ENCODE measurements at places on chromosomes 4 and X.

DNA sequence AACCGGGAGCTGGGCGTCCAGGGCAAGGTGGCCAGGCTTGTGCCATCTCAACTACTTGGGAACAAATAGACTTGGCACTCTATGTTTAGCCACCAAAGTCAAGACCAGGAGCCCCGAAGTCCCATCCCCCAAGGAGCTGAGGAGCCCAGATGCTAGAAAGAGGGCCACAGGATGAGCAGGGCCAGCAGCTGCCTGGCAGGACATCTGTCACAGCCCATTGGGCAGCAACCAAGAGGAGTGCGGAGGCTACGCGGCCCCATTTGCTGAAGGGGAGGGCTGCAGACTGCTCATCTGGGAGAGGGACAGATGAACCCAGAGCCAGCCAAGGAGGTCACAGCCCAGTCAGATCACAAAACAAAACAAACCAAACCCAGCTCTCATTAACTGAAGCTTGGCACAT is 22.9 kb upstream of the SOWAHD start:
- DNase-seq: no peak

DNA sequence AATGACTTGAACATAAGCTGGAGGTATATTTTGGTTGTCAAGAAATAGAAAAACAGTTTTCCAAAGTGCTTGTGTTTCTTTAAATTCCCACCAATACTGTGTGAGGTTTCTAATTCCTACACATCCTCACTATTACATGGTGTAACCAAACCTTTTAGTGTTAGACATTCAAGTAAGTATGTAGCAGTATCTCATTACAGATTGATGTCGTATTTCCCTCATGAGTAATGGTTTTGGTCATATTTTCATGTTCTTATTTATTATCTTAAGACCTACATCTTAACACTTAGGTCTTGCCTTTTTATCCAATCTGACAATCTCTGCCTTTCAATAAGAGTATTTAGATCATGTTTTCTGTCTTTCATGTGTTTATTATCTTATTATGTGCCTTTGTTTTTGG is 253.7 kb upstream of the ANXA10 start:
- DNase-seq: no peak

- DNase-seq: no peak
Measured at GRCh38 chr4:182014164-182014563, 229.0 kb upstream of the TENM3 start.

DNA sequence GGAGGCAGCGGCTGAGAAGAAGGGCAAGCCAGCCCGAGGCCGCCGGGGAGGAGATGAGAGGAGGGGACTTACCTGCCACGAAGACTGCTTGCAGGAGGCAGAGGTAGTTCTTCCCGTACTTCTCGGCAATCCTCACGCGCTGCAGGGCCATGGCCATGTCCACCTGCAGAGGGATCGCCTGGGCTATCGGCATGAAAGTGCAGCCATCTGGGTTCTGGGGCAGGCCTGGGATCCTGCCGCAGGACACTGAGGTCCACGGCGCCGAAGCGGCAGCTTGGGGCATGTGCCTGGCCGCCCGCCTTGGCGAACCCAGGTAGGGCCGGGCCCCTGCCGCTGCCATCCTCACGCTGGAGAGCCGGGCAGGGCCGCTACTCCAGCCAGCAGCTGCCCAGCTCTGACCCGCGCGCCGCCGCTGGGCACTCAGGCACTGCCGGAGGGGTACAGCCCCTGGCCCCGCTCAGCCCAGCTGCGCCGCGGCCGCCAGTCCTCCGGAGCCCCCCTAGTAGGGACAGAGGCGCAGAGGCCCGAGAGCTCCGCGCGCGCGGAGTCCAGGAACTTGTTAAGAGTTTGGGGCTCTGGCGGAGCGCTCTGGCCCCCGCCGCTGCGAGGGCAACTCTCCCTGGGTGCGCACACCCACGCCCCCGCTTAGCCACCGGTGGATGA is 16.0 kb downstream of the MCF2 start:
- DNase-seq: no peak

DNA sequence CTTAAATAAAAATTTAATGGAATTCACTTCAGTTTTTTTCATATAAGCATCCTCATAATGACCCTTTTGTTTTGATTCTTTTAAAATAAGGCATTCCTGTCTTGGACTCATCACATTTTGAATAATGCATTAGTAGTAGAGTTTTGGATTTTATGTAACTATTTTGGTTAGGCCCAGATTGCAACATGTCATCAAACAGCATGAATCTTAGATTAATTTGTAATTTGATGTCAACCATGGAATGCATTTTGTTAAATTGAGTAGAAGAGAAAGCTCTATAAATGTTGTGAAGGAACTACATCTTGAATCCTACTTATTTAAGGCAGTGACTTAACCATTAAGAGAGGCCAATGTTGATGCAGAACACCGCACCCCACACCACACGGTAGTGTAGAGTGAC is 3.1 kb downstream of the DIAPH2 start:
- DNase-seq: no peak

DNA sequence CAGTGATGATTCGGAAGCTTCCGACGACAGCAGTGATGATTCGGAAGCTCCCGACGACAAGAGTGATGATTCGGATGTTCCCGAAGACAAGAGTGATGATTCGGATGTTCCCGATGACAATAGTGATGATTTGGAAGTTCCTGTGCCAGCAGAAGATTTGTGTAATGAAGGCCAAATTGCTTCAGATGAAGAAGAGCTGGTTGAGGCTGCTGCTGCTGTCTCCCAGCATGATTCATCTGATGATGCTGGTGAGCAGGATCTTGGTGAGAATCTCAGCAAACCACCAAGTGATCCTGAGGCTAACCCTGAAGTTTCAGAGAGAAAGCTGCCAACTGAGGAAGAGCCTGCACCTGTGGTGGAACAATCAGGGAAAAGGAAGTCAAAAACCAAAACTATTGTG is 14.2 kb downstream of the CXCR3 start:
- no peak for DNase-seq

GRCh38 chr4:30901461-30902451 is 181.6 kb downstream of the PCDH7 start:
- no peak for DNase-seq

GRCh38 chrX:46209768-46210167 is 335.5 kb downstream of the ZNF674 start:
- no peak for DNase-seq

GRCh38 chr4:173522160-173522950 is 7.7 kb downstream of the HAND2 start:
- no peak for DNase-seq

DNA sequence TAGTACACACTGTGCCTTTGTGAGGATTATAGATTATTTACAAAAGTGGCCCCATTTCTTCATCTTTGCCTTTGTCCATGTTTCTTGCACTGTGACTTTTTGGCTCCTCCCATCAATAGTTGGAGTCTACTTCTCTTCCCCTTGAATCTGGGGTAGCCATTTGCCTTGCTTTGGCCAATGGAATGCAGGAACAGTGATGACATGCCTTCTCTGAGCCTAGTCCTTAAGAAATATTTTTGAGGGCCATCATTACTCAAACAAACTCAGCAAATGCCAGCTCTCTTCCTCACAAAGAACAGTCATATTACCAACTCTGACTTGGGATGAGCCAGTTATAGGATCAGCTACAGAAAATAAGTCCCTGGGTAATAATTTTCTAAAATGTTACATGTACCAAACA is 189.6 kb downstream of the FRMPD4 start:
- DNase-seq: no peak

DNA sequence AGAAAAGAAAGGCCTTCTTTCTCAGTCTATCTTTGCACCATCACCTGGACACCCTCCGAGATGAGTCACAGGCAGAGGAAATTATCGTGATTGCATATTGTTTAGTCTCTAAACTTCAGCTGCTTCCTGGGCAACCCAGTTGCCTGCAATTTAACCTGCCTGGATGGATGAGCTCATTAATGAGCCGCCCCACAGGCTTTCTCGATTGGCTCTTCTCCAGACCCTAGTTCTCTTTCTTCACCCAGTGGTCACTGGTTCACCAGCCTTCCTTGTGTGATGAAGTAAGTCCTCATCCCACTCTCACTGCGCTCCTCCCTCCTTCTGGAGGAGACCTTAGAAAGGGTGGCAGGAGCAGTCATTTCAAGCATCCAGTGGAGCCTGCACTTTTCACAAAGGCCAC is 94.4 kb downstream of the SOWAHB start:
- DNase-seq: no peak

GRCh38 chr4:163707873-163708272 is 213.4 kb downstream of the TMA16 start:
- no peak for DNase-seq

GRCh38 chr4:18077808-18078207 is 56.3 kb upstream of the LCORL start:
- no peak for DNase-seq

DNA sequence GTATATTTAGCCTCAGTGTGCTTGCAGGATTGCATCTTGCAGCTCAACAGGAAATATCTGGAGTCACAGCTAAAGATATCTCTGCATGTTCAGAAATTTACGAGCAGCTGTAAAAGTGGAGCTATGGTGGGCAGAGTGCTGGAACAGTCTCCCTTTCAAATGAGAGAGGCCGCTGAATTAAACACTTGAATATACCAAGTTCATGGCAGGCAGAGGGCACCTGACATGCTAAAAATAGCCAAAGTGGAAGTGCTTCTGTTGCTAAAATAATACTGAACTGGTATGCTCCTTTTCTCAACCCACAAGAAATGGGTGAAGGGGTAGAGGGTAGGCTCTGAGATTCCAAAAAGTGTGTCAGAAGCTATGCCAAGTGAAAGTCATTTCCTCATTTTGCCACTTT is 98.1 kb downstream of the MGST2 start:
- no peak for DNase-seq

DNA sequence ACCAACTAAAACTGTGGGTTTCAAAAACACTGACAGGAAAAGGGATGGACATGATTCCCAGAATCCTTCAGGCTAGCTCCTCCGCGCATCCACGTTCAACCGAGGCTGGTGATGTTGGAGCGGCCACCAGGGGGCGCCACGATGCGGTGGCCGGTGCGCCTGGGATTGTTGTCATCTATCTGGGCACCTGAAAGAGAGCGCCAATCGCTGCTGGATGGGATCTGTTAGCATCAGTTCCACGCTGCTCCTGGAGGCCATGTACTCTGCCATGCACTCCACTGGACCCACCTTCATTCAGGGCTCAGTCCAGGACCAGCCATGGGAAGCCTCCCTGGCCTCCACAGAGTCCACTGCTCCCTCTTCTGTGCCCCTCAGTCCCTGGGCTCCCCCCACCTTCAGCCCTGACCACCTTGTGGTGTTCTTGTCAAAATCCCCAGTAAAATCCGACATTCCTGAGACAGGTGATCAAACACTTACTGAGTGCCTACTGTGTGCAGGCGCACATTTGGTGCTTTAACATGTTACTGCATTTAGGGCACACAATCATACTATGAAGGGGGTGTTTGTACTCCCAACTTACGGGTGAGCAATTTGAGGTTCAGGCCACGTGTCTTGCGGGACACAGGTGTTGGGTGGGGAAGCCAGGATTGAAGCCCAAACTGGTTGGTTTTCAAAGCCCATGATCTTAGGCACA is 71.1 kb downstream of the CRMP1 start:
- no peak for DNase-seq

GRCh38 chrX:29787656-29788055 is 427.7 kb upstream of the MAGEB2 start:
- no peak for DNase-seq

DNA sequence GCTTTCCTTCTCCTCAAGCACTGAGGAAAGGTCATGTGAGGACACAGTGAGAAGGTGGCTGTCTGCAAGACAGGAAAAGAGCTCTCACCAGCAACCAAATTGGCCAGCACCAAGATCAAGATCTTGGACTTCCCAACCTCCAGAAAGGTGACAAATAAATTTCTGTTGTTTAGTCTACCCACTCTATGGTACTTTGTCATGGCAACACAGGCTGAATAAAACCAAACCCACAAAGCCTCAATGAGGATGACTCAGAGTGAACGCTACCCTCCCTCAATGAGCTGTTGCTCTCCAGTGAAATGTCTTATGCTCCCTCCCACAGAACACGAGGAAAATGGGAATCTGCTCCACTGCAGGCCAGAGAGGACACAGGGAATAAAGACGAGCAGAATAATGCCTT is 244.1 kb downstream of the RAB28 start:
- DNase-seq: no peak

- DNase-seq: peak; percentile 13
Measured at GRCh38 chr4:169566021-169566818, 46.2 kb downstream of the NEK1 start.

DNA sequence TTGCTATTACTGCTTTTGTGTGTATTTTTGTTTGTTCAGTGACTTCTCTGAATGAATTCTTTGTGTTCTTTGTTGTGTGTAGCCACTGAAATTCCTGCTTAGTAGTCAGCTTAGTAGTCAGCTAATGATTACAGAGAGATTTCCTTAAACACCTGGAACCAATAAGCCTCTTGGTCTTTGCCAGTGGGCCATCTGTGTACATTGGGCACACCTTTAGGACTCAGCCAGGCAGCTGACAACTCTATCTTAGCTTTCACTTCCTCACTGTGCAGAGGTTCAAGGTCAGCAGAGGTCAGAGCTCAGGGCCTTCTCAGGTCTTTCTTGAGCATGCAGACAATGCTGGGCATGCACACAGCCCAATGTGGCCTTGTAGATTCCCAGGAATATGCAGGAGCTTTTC is 59.3 kb downstream of the RWDD4 start:
- no peak for DNase-seq

- DNase-seq: no peak
Measured at GRCh38 chr4:6114181-6114580, 86.2 kb downstream of the JAKMIP1 start.

GRCh38 chrX:44829832-44830231 is 14.0 kb upstream of the DUSP21 start:
- DNase-seq: no peak

DNA sequence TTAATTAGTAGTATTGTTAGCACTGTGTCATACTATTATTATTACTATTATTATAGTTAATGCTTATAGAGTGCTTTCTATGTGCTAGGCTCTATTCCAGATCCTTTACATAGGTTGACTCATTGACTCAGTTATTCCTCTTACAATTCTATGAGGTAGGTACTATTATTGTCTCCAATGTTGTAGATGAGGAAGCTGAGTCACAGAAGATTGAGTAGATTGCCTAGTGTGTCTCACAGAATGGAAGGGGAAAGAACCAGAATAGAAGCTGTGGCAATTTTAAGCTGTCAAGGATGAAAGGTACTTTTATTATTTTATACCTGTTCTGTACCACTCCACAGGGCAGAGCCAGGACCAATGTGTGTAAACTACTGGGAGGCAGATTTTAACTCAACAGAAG is 1.9 kb upstream of the TCEAL1 start:
- no peak for DNase-seq

DNA sequence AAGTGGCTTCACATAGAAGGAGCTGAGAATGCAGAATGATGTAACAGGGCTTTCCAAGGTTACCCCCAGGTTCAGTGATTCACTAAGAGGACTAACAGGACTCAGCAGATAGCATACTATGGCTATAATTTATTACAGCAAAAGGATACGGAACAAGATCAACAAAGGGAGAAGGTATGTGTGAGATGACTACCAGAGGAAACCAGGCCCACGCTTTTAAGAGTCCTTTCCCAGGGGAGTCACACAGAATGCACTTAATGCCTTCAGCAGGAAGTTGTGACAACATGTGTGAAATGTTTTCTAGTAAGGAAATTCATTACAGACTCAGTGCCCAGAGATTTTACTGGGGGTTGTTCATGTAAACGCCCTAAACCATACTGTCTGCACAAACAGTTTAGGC is 373.6 kb upstream of the MAGEB2 start:
- DNase-seq: no peak

All from central memory CD4-positive, alpha-beta T cell (primary cell).